NCI-H2107 (cell line): ENCODE measurements at places on chromosomes 5 and 9.

DNA sequence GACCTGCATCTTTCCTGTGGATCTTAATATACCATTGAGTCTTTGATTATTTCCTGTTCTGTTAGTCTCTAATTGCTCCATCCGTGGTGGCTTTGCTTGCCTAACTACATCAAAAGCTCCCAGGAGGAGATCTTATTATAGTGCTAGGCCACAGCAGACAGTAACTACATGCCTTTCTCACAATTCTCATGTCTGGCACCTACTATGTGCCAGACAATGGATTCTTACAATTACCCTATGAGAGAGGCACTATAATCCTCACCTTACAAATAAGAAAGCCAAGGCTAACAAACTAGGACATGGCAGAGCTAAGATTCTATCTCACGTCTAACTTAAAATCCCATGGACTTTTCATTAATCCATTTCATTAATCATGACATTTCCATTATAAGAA, 70.3 kb upstream of the TARS1 start:
- DNase-seq = no peak

DNA sequence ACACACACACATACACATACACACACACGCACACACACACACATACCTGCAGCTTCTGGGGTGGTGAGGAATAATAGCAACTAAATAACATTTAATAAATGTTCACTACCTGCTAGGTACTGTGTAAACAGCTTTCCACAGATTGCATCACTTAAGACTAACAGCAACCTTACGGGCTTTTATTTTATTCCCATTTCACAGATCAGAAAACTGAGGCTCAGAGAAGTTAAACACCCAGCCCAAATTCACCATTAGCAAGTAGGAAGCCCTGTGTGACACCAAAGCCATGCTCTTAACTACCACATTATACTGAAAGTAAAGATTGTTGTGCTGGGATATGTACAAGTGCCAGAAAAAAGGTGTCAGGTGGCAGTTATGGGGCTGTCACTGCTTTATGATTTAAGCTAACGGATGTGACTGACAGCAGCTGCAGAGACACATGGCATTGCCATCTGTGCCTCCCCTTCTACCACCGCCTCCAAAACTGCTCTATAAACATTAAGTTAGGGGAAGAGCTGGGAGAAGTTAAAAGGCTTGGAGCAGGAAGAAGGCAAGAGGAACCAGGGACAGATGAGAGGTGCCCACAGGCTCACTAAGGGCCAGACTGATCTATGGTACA, 13.6 kb downstream of the MTMR12 start:
- no peak for DNase-seq

GRCh38 chr5:132407970-132408369, 38.5 kb downstream of the SLC22A5 start:
- no peak for DNase-seq

- DNase-seq = no peak
Measured at GRCh38 chr9:136865041-136865767, 904 bp downstream of the EDF1 start.

DNA sequence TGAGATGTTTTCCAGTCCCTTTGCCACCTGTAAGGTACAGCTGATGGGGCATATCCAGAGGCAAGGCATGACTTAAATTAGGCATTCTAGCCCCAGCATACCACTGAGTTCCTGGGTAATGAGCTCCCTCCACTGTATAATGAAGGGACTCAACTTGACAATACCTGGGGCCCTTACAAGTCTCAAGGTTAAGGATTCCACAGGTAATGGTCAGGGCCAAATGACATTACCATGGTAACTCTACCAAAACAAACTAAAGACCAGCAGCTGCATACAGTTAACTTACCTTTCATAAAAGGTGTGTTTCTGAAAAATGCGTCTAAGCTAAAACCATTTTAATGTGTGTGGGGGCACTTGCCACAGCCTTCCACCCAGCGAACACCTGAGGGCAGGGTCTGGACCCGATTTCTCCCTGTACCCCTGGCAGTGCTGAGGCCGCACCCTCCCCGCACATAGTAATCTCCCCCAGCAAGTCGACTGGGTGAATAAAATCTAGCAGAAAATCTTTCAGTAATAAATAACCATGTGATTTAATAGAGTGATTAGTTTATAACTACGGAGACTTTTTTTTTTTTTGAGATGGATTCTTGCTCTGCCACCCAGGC, 24.2 kb downstream of the CCDC69 start:
- DNase-seq = no peak

DNA sequence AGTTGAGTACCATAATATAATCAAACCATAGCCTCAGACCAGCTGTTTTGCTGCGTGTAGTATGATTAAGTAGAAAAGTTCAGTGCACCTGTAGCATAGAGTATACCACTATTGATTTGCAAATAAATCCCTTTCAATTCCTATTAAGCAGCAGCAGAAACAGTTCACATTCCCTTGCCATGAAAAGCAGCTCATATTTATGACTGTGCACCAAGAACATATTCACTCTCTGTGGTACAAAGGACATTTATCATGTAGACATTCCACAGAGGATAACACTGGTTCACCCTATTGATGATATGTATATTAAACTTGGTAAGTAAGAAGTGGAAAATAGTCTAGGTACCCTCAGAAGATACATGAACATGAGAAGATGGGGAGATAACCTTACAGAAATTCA, 1689.1 kb upstream of the CDH6 start:
- no peak for DNase-seq

- no peak for DNase-seq
Measured at GRCh38 chr5:43664501-43665040, 61.6 kb downstream of the NNT start.

GRCh38 chr9:37056046-37056920, 22.2 kb upstream of the PAX5 start:
- DNase-seq = no peak

- no peak for DNase-seq
Measured at GRCh38 chr9:116154976-116155697, 1.5 kb downstream of the PAPPA start.

- DNase-seq = no peak
Measured at GRCh38 chr9:3855929-3856328, 330.1 kb upstream of the RFX3 start.

DNA sequence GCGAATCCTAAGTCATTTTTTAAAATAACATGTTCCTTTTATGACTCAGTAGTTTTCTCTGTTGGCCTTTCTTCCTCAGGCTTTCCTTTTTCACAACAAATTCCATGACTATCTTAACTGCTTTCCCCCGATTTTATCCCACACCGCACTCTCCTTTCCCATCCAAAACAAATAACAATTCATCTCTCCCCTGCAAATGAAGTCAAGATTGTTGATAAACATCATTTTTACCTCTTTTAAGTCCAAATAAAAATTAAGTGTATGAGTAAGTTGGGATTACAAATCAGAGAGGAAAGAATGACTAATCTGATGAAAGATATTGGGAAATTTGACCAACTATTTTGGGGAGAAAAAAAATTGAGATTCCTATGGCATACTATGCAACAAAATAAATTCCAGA, 47.3 kb downstream of the SEC61B start:
- no peak for DNase-seq

GRCh38 chr9:88322906-88323566, 65.2 kb upstream of the SPIN1 start:
- DNase-seq = no peak

- DNase-seq = no peak
Measured at GRCh38 chr5:95876782-95877181, 54.3 kb upstream of the GLRX start.

GRCh38 chr5:96254980-96255691, 177.9 kb downstream of the PCSK1 start:
- no peak for DNase-seq

DNA sequence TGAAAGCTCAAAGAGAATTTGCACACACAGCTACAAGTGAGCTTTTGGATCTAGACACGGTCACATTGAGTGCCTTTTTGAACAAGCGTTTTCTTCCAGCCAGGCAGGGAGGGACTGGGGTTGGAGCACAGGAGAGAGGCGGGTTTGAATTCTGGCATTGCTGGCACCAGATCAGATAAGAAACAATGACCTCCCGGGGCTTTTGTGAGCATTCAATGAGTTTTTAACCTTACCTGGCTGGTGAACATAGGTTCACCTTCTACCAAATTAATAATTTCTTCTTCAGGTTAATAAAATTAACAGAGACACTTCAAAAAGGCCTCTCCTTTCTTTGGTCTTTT, 312.9 kb upstream of the MSX2 start:
- DNase-seq = no peak

DNA sequence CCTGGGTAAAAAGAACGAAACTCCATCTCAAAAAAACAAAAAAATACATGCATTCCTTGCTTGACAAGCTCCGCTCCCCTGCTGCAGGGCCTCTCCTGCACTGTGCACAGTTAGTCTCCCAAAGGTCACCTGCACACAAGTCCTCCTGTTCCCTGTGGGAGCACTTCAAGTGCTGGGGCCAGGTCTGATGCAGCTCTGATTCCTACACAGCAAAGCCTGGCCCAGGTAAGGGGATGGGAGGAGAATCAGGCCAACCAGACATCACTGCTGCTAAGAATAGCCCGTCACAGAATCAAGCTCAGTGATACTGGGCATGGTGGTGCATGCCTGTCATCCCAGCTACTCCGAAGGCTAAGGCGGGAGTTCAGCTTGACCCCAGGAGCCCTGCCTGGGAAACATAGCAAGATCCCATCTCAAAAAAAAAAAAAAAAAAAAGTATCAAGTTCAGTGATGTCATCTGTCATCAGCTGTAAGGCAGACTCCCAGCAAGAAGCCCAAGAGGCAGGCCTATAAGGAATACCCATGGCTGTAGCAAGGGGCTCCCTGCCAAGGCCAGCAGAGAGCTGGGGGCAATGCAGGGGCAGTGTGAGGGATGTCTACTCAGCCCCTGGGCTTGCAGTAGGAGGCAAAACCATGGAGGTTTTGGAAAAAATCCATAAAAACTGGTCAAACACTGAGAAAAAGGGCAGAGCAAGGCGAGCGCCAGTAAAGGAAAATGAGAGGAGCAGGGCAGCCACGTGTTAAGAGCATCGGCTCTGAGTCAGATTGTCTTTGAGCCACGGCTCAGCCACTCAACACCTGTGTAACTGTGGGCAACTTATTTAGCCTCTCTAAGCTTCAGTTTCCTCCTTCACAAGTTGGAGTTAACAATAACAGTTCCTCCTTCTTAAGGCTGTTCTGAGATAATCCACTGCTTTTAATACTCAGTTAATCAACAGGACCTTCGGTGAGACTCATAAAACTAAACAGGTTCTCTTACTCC, 3.2 kb downstream of the TPM2 start:
- DNase-seq = no peak

GRCh38 chr9:13665418-13666066, 386.1 kb upstream of the MPDZ start:
- DNase-seq = no peak

GRCh38 chr5:75055727-75056144, 3.4 kb upstream of the GCNT4 start:
- no peak for DNase-seq

DNA sequence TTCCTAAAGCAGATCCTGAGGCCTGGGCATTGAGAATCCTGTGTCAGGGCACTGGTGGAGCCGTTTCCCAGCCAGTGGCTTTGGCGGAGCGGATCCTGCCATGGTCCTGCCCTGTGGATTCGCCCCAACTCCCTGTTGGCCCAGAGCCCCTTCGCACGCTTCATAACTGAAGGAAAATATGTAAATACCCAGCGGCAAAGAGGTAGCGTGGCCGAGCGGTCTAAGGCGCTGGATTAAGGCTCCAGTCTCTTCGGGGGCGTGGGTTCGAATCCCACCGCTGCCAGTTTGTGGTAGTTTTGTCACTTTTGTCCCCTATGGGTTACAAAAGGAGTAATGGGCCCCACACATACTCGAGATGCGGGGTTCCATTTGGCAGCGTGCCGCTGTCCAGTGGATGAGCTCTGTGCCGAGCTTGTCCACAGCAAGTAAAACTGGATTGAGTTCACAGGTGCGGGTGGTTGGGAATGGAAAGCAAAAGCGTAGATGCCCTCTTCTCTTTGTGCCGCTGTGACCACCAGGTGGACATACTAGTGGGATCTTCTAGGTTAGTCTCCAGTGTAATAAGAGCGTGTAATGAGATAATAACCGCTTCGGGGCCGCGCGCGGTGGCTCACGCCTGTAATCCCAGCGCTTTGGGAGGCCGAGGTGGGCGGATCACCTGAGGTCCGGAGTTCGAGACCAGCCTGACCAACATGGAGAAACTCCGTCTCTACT, 17.3 kb downstream of the TRIM7 start:
- no peak for DNase-seq

GRCh38 chr5:134738963-134739661, 764 bp downstream of the CAMLG start:
- no peak for DNase-seq

- DNase-seq = no peak
Measured at GRCh38 chr5:150153957-150154617, 1.6 kb downstream of the PDGFRB start.

DNA sequence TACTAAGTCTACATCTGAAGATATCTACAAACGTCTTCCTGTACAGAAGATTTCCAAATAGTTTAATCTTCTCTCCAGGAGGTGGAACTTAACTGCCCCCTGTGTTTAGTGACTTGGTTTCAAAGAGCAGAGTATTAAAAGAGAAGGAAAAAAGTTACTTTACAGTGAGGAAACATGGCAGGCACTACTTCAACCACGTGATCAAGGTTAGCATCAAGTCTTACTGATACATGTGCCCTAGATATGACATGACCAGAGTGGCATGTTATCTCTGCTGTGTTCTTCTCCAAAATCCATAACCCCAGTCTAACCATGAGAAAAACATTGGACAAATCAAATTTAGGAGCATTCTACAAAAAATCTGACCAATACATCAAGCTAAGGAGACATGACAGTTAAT, 125.8 kb downstream of the ADAMTS12 start:
- no peak for DNase-seq

DNA sequence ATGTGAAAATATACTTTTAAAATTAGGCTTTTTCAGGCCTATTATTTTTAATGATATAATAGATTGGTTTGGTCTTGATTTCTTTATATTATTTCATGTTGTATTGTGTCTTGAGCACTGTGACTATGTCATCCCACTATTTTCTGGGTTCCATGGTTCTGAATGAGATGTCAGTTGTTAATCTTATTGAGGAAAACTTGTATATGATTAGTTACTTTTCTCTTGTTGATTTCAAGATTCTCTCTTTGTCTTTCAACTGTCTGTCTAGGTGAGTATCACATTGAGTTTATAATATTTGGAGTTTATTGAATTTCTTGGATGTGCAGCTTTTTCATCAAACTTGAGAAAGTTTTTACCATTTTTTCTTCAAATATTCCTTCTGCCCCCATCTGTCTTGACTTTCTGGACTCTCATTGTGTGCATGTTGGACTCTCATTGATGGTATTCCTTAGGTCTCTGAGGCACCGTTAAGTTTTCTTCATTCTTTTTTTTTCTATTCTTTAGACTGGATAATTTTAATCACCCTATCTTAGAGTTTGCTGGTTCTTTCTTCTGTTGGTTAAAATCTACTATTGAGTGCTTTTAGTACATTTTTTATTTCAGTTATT, 175.8 kb downstream of the TMEM167A start:
- DNase-seq = no peak

DNA sequence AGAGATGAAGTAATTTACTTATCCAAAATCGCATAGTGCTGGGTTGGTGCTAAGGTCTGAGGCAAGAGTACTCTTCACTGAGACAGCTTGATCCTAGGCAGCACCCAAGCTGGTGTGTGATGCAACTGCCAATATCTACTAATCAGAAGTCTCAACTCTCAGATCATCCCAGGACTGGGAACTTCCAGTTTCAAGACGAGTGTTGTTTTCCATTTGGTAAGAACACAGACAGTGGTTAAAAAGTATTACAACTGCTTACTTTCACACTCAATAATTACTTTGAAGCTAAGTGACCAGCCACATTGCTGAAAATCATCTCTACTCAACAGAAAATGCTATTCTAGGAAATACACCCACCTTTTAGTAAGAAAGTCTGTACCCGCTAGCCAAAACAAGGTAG, 45.3 kb downstream of the FBXW11 start:
- no peak for DNase-seq
